ENCODE measurements at places on chromosomes 2 and 18.
A peak's percentile ranks its signal among the peaks of the same experiment; 100 is the strongest.

DNA sequence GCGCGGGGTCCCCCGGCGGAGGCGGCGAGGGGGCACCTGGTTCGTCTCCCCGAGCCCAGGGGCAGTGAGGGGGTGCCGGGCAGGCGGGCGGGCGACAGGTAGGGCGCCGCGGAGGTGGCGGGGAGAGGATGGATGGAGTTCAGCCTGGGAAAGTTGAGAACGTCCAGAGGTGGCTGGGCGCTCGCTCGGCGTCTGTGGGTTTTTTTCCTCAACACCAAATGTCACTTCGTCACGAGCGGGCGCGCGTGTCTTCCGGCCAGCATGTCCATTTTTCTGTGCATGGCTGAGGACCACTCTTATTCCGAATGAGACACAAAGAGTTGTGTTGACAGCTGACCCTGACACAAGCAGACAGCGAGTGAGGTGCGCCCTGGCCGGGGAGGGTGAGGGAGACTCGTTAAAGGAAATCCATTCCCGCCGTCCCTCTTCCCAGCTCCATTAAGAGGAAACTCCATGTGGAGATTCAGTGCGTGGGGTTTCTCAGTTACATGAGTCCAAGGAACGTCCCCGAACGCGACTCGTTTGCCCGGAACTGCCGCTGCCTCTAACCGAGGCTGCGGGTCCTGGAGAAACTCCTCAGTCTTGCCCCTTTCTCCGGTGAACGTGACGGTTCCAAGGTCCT lies 859 bp downstream of the GREB1L start:
- DNase-seq: no peak

- no peak for DNase-seq
Observed at GRCh38 chr18:38606841-38607240, 1041.2 kb upstream of the CELF4 start.

GRCh38 chr2:70340761-70341476 lies 39.1 kb upstream of the FAM136A start:
- peak; percentile 24 for DNase-seq

DNA sequence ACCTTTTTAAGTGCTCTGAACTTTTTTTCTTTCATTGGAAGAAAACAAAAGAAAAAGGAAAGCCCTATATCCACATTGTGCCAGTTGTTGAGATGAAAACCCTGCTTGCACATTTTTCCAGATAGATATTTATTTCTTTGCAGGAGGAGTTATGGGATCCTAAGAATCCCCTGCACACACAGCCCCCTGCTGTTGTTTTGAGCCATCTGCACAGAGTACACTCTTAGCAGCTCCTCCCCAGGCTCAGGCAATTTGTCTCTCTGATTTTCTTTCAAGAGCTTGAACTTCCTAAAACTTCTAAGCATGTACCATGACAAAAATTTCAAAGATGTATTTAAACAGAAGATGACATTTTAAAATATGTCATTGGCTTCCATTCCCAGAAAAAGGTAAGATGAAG lies 436.9 kb downstream of the METTL4 start:
- no peak for DNase-seq

DNA sequence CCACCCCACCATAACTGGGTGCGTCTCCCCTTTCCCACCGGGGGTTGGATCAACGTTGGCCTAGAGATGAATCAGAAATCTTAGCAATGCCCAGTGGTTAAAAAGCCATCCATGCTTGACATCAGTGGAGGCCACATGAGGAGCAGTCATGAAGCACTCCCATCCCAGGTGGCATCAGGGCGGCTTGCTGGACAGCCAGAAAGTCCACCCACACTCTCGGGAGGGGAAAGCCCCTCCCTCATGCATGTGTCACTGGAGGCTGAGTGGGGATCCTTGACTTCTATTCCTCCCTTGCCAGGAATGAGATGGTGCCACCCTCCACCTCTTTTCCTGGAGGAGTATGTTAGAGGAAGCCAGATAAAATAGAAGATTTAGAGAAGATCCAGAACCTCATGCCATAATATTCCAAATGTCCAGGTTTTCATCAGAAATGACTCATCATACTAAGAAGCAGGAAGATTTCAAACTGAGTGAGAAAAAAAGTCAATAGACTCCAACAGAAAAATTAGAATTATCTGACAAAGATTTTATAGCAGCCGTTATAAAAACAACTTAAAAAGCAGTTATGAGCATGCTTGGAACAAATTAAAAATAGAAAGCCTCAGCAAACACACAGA lies 507.1 kb upstream of the ID2 start:
- DNase-seq: no peak

DNA sequence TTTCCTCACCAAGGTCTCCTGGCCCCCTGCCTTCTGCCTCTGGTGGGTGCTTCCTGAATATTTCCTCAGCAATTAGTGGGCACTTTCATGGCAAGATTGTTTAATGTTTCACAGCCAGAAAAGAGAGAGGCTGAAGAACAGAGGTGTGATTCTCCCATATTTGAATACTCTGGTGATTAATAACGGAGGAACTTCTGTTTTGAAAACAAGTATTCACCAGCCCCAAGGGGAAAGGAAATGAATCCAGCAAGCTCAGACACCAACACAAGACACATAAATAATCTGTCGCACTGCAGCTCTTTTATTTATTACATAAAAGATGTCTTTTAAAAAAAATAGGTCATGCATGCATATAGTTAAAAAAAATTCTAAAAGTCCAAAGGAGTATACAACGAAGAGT lies 57.7 kb downstream of the MRPL35 start:
- no peak for DNase-seq

GRCh38 chr2:168635065-168635577 lies 167.3 kb upstream of the NOSTRIN start:
- DNase-seq: peak; percentile 32

- no peak for DNase-seq
Observed at GRCh38 chr2:222194669-222195068, 104.1 kb downstream of the PAX3 start.

DNA sequence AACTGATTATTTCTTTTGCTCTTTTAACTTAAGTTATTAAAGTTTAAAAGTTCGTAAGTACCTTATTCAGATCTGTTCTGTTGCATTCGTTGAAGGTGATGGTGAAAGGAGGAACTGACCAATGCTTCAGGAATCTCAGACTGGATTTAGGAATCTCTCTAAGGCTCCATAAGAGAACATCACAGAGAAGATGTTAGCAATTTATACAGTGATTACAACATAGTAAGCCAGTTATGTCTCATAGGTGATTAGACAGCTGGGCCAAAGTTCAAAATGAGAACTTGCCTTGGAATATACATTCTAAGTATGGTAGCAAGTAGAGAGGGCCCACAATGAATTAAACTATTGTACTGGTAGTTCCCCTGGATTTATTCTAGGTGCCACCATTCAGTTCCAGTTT lies 3.2 kb downstream of the MARS2 start:
- DNase-seq: no peak

- no peak for DNase-seq
Observed at GRCh38 chr2:143668234-143668633, 539.0 kb downstream of the ARHGAP15 start.

DNA sequence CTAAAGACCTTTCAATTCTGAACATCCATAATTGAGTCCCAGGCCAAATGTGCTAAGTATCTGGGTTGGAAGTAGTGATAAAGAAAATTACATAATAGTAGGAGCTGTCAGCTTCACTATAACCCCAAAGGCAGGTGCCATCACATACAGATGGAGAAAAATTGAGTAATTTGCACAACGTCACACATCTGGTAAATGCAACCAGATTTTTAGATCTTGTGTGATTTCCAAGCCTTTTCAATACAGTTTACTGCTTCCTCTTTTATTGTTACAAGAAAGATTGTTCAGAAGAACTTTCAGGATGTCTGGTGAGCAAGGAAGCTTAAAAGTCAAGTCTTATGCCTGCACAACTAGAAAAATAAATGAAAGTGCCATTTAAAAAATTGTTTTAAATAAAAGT lies 62.3 kb downstream of the UBE2E3 start:
- peak; percentile 48 for DNase-seq

- no peak for DNase-seq
Observed at GRCh38 chr18:48314690-48315089, 94.5 kb downstream of the ZBTB7C start.

GRCh38 chr18:47179520-47179919 lies 3.4 kb upstream of the IER3IP1 start:
- DNase-seq: no peak

DNA sequence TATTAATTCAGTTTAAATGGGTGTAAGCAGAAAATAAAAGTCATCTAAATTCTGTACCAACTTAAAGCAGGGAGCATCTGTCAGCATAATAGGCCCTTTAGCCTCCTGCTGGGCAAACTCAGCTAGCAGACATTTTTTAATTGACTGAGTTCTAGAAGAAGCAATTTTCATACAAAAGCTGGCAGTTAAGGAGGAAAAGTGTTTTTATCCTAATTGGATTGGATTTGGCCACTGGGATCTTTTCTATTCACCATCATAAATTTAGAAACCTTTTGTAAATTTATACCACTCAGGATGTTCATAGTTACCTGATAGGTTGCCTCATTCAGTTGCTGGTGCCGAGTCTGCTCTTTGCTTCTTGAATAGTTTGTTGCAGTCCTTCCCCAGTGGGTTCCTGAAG lies 262.7 kb upstream of the FSIP2 start:
- no peak for DNase-seq

DNA sequence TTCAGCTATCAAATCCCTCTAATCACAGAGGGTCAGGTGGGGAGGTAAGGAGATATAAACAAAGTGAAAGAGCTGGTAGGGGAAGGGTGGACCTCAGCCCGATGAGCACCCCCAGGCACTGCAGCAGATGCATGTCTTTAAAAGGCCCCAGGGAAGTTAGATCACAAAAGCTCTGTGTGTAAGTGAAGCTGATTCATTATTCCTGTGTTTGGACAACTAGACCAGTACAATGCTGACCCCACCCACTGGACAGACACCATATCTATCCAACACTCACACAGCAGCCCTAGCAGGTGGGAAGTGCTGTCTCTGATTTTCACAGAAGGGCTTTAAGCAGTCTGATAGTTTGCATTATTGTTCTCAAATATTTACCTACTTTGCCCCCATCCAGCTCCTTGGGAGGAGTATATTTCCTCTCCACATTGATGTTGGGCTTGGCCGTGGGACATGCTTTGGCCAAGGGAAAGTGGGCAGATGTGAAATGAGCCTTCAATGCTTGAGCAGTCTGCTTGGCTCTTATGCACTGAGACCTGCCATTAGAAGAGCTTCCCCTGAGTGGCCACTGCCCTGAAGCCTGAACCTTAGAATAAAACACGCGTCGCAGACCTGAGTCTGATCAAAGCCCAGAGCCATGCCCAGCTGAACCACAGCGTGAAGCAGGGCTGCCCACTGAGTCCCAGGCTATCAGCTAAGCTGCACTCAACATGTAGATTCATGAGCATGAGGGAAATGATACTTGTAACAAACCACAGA lies 111.4 kb downstream of the COPS8 start:
- DNase-seq: peak; percentile 48

DNA sequence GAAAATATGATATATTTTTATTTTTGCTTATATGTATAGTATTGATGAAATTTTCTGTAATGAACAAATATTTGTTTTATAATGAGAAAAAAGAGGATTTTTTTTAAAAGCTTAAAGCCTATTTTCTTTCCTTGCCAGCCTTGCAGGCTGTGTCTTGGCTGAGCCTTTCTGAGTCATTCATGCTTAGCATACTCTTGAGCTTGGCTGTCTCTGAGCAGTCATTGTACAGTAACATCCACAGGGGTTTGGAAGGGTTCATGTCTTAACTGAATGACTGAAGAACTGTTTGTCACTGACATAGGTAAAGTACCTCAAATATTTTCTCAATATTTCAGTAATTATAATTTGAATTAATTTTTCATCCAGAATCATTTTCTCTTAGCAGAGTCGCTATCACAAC lies 49.3 kb downstream of the GPR39 start:
- no peak for DNase-seq

- DNase-seq: no peak
Observed at GRCh38 chr2:64623242-64623850, 30.4 kb downstream of the SERTAD2 start.

DNA sequence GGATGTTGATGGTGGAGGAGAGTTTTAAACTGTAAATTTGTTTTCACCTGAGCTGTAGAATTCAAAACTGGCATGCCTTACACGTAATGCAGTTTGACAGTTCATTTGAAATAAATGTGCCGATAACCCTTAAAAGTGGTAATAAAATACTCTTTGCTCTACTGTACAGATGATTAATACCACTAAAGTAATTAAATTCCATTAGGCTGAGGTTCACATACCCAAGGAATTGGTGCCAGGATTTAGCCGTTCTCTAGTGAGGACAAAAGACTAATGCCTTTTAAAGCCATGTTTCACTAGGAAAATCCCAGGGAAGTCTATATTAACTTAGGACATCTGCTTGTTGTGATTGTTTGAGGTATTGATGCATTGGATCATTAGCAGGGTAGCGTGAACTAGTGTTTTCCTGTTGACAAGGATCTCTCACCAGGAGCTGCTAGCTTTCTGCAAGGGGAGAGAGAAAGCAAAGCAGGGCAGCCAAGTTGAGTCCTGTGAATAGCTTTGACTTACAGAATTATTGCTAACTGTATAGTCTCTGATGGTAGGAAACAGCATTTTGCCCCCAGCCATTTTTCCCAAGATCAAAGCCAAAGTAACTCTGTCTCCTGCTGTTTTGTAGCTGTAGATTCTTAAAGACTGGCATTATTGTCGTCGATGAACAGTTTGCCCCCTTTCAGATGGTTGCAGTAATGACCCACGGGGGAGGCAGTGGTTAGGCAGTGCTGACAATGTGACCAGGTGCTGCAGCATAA lies 280.9 kb upstream of the FANCL start:
- DNase-seq: no peak

GRCh38 chr2:237934186-237934585 lies 32.6 kb upstream of the UBE2F start:
- no peak for DNase-seq

DNA sequence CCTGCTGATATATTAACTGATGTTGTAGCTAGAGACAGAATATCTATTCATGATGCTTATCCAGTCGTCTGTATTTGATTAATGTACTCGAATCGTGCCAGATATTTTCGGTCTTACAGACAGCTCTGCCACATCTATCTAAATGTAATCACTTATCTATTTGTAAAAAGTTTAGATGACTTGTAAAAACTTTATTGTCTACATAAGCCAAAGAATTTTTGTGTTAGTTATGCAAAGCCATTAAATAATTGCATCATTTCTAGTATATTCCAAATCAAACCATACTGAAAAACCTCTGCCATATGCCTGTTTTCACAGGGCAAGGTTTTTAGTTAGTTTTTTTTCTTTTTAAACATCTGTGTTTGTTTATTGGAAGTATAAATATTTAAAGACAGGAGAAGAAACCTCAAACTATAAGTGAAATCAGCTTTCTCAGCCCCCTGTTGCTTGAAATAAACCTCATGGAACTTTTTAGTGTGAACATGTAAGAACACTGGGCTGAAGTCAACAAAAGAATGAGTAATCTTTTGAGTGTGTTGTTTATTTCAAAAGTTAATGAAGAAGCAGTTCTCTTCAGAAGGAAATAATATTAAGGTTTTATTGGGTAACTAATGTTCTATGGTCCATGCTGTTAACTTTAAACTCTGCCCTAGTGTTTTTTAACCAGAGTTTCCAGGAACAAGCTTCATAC lies 657.6 kb upstream of the SYT4 start:
- DNase-seq: no peak

DNA sequence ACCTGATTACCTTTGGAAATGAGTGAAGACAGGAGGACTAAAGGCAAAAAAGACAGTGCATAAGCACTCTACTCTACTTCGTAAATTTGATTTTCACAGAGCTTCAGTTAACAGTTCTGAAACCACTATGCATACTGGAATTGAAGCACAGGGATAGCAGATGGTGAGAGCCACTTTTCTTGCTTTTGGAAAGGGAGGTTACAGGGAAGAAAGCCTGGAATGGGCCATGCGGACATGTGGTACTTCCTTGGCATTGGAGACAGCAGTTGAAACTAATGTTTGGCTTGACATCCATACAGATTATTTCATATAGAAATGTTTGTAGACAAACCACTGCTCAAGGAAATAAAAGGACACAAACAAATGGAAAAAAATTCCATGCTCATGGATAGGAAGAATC lies 585.6 kb upstream of the RAB6C start:
- no peak for DNase-seq

All from MV-4-11 (cell line).